ENCODE measurements at places on chromosomes 2 and 18. TPM values are rescaled to one million over a fixed set of nuclear protein-coding genes. Genes with fewer than 3 reads are reported as not detected.

Gene ADGRF3
- 0.88 TPM for polyA plus RNA-seq

Gene C2orf92
- polyA plus RNA-seq = 28.9 TPM

- DNase-seq = no peak
Measured at GRCh38 chr2:122083256-122084048, 328.0 kb downstream of the TSN start.

GRCh38 chr2:239075918-239076758 lies 228.3 kb downstream of the TWIST2 start:
- no peak for DNase-seq

- DNase-seq = no peak
Measured at GRCh38 chr2:168139852-168140251, 107.5 kb downstream of the STK39 start.

DNA sequence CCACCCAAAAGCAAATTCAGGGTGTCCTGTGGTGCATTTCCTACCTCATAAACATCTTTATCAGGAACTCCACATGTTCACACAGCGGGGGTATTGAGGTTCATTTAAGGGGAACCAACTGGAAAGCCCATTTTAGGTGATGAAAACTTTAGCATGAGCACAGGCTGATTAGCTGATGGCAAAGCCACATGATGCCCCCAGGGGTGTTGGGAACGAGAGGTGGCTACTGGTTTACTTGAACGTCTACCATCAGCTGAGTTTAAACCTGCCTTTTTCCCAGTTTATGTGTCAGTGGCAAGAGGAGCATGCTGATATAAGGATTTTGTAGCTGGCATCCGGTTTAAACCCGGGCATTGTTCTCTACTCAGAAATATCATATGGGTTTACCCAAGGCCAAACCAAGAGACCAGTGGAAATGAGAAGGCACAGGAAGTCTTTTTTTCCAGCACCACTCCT lies 54.5 kb upstream of the UPP2 start:
- no peak for DNase-seq

- no peak for DNase-seq
Measured at GRCh38 chr2:10163498-10164486, 41.3 kb downstream of the RRM2 start.

Data from right lung (tissue), 10 donors.